ENCODE measurements at places on chromosomes 3 and 15.

- peak; percentile 7 for DNase-seq
Observed at GRCh38 chr3:46862369-46863025, 747 bp downstream of the MYL3 start.

DNA sequence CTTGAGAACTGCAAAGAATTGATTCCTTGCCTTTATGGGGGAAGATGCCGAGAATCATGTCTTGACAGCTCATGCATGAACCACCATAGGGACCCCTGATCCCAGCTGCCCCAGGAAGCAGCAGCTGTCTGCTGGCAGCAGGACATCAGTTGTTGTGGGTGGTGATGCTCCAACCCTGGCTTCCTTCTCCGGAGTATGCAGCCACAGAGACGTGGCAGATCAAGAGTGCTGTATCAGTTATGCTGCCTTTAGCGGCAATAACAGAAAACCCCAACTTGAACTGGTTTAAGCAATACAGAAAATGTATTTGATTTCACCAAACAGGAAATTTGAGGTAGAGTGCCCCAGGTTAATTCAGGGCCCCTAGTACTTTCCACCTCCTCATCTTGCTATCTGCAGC, 92.2 kb upstream of the TNFAIP8L3 start:
- no peak for DNase-seq

DNA sequence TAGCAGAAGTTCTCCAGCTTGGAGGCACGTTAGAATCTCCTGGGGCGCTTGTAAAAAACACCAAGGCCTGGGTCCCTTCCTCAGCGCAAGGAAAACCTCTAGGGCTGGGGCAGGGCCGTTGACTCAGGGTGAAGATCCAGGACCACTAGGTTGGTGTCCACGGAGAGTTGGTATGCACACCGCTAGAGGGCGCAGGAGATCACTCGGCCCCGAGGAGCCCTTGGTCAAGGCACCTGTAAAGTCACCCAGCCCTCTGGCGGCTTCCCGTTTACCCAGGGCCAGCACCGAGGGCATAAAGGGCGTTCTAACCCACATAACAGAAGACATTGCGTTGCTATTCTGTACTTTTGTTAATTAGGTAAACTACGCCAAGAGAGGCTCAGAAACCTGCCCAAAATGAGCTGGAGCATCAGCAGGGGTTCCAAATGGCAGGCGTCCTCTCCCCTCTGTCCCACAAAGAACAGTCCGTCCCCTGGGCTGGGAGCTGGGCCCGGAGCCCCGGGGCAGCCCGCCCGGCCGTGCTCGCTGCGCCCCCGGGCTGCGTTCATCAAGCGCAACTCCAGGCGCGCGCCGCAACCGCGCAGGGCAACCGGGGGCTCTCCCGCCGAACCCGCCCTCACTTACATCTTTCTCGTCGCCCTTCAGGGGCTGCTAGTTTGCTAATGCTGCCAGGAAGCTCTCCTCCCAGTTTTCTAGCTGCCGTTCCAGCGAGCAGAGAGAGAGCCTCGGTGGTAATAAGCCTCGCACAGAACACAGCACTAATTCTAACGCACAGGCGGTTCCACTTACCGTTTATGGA, 332.1 kb downstream of the ARRDC4 start:
- DNase-seq = peak; percentile 92

DNA sequence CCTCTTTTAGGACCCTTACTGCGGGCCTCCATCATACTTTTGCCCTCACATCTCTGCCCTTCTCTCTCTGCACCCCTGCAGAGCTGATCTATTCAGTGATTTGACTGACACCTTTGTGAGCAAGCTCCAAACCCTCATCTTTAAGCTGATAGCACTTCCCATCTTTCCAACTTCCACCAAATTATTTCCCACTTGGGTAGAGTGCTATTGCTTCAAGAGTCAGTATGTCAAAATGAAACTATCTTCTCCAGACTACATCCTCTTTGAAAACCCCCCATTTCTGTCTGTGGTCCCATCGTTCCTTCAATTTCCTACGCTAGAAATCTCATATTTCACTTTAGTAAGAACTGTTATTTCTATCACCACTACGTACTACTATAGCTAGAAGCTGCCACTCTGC, 19.7 kb downstream of the ZWILCH start:
- DNase-seq = no peak

GRCh38 chr3:17055374-17056276, 170.9 kb downstream of the PLCL2 start:
- DNase-seq = no peak

- no peak for DNase-seq
Observed at GRCh38 chr3:152309535-152310307, 41.0 kb downstream of the MBNL1 start.

GRCh38 chr3:188400494-188401243, 246.7 kb downstream of the LPP start:
- no peak for DNase-seq

DNA sequence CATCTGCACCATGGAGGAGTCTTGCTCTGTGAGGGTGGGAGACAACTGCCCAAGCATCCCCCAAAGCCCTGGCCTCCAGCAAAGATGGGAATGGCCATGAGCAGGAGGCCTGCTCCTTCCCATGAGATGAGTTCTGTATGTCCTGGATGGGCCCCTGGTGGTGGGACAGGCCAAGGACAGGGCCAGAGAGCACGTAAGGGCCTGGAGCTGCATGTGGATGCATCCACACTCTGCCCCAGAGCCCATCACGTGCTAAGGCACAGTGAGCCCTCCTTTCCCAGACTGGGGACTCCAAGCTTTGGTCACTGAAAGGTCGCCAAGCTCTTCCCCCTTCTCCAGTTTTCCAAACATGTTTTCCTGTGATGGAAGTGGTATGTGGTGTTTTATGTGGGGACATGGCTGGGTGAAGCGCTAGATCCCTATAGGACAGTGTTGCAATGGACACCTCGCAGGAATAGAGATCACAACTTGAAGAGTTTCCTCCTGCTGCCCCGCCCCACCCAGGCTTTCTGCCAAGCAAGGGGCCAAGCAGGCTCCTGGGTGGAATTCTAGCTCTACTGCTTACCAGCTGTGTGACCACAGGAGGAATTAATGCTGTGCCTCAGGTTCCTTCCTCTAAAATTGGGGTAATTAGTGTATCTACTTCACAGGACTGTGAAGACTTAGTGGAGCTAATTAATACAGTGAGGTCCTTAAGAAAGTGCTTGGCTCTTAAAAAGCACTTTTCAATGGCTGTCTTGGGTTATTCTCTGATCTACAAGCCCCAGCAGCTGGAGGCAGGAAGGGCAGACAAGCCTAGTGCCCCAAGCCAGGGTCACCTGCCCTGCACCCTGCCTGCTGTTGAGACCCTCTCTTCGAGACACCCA, 106.4 kb upstream of the RPL32 start:
- no peak for DNase-seq

- peak; percentile 17 for DNase-seq
Observed at GRCh38 chr3:108863799-108864135, 41.2 kb downstream of the TRAT1 start.

- no peak for DNase-seq
Observed at GRCh38 chr3:3842356-3842755, 43.1 kb downstream of the LRRN1 start.

DNA sequence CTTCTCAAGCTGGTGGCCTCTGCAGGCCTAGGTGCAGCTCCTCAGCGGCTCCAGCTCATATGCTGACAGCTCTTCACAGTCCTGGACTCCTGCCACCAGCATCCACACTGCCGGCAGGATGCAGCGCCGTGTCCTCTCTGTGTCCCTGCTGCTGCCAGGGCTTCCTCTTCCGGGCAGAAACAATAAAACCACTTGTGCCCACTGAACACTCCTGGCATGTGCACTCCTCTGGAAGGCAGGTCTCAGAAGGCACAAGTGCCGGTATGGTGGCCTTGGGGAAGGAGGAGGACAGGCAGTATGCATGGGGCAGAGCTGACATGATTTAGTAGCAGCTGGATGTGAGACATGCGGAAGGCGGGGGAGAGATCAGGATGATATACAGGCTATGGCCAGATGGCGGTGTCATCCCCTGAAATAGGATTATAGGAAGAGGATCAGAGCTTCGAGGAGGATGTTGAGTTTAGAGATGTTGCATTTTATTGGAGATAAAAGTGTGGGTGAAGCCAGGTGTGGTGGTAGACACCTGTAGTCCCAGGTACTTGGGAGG, 7.5 kb upstream of the MAN2A2 start:
- no peak for DNase-seq

DNA sequence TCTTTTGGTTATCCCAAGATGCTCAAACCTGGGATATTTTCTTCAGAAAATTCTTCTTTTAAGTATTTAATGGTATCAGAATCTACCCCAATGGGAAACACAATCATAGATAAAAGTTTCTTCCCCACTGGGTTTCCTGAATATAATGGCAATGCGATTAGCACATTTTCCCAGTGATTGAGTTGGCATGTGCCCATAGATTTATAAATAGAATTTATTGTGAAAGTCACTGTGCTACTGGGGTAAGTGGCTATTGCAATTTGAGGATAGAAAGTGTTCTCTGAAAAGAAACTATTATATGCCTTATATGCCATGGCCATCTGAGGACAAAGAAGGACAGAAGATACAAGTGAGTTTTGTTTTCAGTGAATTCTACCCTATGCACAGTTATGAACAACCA, 99.0 kb upstream of the RBMS3 start:
- no peak for DNase-seq

GRCh38 chr15:51121118-51121517, 26.4 kb upstream of the TNFAIP8L3 start:
- no peak for DNase-seq
